Neural progenitor cell (in vitro differentiated cells): ENCODE measurements at places on chromosomes 16 and 17.

DNA sequence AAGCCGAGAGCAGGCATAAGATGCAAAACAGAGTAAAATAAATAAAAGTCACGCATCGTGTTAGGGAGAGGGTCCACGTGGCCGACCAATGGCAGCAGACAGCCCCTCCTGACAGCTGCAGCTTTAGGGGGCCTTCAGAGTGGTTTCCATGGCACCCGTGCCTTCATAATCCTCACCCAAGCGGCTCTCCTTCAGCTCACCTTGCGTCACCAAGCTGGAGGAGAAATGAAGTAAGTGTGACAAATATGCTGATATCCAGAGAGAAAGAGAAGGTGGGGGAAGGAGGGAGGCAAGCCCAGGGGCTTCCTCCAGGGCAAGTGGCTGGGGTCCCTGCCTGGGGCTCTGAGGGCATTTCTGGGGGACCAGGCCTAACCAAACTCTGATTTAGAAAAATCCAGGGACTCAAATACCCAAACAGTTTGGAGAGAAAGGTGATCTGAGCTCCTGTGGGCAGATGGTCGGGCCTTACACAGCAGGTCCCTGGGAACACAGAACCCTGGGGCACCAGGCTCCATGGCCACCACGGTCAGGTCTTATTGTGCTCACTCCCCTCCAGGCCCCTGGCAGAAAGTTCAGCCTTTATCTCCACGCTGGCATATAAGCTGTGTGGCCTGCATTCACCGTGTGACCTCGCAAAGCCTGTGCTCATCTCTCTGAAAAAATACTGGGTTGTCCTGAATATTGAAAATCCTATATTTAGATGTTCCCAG is 80.7 kb upstream of the TNRC6C start:
- no peak for DNase-seq

DNA sequence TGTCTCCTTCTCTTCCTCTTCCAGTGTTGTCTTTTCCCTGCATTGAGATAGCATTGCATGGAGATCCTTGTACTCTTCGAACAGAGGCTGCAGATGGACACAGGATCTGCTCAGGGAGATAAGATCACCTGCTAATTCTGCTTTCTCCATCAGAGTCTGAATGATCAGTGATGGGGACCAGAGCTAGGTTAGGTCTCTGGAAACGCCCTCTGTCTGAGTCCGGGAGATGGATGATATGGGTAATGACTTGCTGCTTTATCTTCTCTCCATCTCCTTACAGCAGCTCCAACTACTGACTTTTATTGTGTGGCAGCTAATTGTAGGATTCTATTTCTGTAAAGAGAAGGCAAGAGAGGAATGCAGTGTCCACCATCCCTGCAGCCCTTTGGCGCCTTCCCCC is 435.6 kb downstream of the WWOX start:
- no peak for DNase-seq

DNA sequence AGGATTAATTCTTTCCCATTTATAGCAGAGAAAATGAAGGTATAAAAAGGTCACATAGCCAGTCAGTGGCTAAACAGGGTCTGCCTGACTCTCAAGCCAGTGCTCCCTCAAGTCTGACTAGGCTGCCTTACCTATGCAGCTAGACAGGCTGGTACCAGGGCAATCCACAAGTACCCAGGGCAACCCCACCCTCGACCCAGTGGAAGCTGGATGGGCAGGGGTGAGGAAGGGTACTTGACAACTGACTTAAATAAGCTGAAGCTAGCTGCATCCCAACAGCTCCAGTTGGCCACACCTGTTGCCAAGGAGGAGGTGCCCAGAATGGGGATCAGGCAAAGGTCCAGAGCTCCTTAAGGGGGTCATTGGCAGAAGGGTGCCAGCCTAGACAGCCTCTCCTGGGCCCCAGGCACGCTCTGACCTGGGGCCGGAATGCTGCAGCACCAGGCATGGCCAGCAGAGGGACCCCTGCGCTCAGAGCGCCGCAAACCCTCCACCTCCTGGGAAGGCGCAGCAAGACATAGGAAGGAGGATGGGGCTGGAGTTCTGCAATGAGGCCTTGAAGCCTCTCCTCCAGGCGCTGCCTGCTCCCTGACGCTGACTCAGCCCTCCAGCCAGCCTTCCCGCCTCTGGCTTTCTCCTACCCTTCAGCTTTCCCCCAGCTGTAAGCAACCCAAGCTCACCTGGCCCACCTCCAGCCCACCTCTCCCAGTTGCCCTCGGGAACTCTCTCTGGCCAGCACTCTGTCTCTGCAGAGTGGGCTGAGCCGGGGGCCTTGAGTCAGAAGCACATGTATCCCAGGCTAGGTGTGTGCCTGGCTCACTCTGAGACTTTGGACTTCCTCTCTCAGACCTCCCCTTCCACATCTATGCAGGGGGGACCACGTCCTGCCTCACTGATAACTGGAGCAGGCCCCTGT is 28.8 kb downstream of the MPP2 start:
- DNase-seq: peak; percentile 86

- no peak for DNase-seq
Observed at GRCh38 chr17:78426293-78426879, 47.9 kb downstream of the PGS1 start.

GRCh38 chr16:10356870-10357842 is 28.7 kb upstream of the ATF7IP2 start:
- no peak for DNase-seq

GRCh38 chr16:83244057-83244456 is 563.7 kb upstream of the HSBP1 start:
- no peak for DNase-seq

DNA sequence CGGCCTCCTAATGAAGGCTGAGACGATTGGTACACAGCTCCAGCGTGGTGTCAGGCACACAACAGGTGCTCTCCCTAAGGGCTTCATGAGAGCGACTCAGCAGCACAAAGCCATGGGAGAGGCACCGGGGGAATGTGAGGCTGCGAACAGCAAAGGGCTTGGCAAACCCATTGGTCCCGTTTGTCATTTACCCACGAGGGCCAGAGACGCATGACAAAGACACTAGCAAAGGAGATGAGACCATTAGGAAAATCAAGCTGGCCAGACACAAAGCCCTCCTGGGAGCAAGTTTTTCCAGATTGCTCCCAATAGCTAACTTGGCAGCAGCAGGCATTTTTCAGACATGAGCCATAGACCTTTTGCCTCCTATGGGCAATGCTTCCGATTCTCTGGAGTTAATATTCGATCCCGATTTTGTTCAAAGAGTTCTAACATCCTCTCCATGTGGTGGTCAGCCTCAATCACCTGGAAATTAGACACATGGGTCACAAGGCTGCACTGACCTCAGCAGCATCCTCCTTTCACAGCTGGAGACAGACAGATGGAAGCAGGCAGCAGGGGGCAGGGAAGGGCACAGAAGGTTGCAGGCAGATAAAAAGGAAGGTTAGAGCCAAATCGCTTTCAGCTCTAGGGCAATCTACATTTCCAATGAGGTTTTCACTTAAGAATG is 38.2 kb downstream of the TK2 start:
- DNase-seq: peak; percentile 33

DNA sequence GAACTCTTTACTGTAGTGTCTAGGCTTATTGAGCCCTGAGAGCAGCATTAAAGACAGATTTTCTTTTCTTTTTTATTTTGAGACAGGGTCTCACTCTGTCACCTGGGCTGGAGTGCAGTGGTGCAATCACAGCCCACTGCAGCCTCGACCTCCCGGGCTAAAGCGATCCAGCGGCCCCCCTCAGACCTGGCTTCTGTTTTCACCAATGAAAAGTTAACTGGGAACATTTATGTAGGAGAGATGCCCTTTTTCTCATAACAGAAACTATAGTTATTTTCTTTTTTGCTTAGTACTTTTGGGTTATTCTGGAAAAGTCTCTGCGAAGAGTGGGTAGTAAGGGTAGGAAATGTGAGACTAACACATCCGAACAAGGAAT is 1.5 kb downstream of the MAP1LC3B start:
- no peak for DNase-seq

GRCh38 chr16:70151391-70151790 is 22.2 kb upstream of the CLEC18C start:
- no peak for DNase-seq

DNA sequence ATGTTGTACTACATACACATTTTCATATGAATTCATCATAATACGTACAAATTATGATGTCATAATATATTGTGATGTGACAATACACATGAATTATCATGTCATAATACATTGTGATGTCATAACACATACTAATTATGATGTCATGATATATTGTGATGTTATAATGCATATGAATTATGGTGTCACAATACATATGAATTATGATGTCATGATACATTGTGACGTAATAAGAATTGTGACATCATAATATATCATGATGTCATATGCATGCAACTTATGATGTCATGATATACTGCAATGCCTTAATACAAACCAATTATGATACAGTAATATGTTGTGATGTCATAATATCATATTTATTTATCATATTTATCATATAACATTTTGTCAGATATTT is 2074.3 kb downstream of the TP53TG3F start:
- DNase-seq: no peak

- DNase-seq: no peak
Observed at GRCh38 chr17:49298371-49298976, 63.6 kb downstream of the ZNF652 start.

GRCh38 chr16:19524616-19525384 is 1.1 kb downstream of the CCP110 start:
- DNase-seq: peak; percentile 25

- peak; percentile 45 for DNase-seq
Observed at GRCh38 chr16:58236831-58237230, 38.9 kb upstream of the CSNK2A2 start.

GRCh38 chr16:55735120-55735781 is 79.5 kb downstream of the SLC6A2 start:
- DNase-seq: no peak

DNA sequence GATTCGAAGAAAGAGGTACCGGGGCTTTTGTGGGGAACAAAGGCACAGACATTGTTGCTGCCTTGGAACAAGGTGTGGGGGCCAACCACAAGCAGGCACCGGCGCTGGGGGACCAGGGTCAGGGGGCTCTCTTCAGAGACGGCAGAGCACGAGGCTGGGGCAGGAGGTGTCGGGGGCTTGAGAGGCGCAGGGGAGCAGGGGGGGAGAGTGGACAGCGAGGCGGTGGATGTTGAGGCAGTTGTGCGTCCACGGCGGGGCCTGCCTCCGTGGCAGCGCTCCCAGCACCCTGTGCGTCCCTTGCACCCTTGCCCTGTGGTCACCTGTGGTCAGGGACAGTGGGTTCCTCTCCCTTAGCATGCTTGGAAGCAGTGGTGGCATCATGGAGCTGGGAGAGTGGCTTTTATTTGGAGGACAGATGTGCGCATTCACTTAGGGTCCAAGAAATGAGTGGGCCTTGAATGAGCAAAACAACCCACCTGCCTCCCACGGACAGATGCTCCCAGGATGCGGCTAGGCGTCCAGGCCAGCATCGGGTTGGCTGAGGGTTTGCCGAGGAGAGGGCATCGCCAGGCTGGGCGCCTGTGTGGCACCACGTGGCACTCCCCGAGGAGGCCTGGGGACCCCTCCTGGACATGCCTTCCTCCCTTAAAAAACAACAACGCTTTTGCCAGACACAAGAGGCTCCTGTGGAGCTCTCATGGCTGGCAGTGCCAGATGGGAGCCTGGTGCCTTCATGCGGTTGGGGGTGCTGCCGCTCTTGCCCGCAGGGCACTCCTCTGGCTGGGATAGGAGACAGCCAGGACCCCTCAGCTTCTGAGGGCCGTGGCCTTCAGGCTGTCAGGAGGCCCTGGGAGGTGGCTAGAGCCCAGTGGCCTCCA is 113.0 kb downstream of the BANP start:
- no peak for DNase-seq

DNA sequence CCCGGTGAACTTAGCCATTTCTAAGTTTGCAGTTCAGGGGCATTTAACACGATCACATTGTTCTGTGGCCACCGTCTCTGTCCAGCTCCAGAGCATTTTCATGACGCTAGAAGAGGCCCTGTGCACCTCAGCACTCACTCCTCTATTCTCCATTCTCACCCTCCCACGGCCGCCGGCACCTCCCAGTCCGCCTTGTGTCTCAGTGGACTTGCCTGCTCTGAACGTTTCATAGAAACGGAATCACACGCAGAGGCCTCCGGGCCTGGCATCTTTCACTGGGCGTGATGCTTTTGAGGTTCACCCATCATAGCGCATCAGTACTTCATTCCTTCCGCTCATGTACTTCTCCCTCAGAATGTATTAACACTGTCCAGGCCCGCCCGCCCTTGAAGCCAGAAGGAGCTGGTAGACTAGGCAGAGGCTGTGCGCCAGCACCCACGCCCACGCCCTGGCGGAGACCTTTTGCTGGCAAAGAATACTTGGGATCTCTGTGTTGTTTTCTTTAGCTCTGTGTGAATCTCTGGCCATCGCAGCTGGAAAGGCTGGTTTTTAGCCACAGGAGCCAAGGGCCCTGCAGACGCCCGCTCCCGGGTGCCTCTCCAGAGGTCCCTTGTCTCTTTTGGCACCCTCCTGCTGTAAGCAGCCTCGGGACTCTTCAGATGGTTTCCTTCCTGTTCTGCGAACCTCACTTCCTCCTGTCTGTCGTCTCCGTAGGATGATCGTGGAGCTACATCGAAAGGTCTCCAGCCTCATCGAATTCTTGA is 23.4 kb upstream of the JPT2 start:
- no peak for DNase-seq

DNA sequence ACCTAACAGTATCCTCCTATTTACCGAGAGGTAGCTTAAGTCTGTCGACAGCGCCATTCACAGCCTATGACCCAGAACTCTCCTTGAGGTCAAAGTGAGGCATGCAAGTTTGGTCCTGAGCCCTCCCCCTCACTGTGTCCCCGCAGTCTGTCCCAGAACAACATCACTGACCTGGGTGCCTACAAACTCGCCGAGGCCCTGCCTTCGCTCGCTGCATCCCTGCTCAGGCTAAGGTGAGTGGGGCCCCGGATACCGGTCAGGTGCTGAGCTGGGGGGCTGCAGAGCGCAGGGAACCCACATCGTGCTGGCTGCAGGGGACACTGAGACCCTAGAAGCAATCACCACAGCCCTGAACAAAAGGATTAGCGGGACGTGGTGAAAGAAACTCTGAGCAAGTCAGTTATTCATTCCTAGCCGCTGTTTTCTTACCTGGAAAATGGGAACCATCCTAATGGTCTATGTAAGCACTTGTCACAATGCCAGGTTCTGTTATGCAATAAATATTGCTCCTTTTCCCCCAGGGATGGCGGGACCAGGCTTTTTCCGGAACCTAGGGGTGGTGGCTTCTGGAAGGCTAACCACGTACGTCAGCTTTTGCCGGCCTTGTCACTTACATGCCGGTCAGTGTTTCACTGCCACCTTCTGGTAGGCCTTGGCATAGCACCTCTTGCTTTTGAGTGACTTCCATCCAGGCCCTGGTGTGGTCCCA is 23.8 kb downstream of the DEXI start:
- DNase-seq: peak; percentile 90

DNA sequence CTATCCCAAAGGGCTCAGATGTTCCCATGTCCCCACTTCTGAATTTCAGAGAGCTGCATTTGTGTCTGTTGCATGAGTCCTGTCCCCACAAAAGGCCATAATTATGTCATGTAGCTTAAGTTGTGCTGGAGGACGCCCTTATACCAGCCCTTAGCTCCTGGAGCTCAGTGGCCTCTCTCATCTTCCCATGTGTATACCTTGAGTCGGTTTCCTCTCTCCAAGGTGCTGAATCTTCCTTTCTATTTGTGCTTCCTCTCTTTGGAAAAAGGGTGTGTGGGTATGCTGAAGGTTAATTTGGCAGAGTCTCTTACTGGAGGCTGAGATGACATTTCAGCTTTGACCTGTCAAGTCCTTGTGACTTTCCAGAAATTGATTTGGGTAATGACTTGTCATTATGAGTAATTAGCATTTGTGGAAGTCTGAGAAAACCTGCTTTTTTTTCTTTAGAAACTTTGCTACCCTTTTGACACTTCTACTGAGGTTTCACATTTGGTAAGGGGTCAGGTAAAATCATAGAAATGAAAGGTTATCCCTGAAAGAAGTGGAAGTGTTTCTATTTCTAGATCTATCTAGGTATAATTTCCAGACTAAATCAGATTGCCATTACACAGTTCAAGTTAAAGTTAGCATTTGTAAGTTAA is 185.4 kb downstream of the ABCC12 start:
- peak; percentile 88 for DNase-seq
